Effector memory CD8-positive, alpha-beta T cell (primary cell): ENCODE measurements at places on chromosomes 1 and 21.

DNA sequence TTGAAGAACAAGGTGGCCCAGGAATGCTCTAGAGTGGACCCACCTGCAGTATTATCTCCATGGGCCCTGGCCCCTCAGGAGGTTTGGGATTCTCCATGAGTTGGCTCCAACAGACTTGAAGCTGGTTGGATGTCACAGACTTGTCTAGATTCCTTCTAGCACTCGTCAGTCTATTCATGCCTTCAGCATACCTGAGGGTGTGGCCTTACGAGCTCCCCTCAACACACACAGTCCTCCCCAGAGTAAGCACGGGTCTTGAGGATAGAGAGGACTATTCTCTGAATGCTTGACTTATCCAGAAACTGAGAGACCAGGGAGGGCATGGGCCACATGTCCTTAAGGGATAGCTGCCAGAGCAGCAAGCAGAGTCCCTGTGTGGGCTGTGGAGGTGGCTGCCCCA is 45.9 kb upstream of the COL6A1 start:
- no peak overlapping the region for H3K4me3 ChIP-seq
- H3K4me1 ChIP-seq, result peaks cover 3% of the 10 kb centered on the region
- DNase-seq, result no peak

- no peaks in the 10 kb centered on the region for H3K36me3 ChIP-seq
- H3K27ac ChIP-seq, result no peak overlapping the region
- peaks cover 41% of the 10 kb centered on the region for H3K27me3 ChIP-seq
- H3K4me3 ChIP-seq, result no peak overlapping the region
- H3K4me1 ChIP-seq, result no peaks in the 10 kb centered on the region
Observed at GRCh38 chr1:228039986-228040385, 33.2 kb downstream of the WNT3A start.

DNA sequence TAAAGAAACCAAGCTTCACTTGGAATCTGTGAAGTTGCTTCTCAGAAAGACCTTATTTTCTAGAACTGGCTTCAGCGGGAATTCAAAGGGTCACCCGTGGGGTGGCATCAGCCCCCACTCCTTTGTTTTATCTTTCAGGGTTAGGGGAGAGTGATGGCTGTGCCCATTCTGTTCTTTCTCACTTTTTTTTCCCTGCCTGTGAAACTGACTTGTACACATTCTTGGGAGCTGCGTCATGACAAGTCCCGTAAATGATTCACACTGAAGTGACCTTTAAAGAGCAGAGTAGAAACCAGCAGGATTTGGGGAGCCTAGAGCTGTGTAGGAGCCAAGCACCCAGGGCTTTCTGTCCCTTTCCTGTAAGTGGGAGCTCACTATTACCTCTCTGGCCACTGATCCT is 43.8 kb downstream of the SLC44A3 start:
- DNase-seq, result no peak
- H3K4me1 ChIP-seq, result no peaks in the 10 kb centered on the region
- H3K4me3 ChIP-seq, result no peak overlapping the region
- no peak overlapping the region for H3K27ac ChIP-seq
- peaks cover 3% of the 10 kb centered on the region for H3K36me3 ChIP-seq
- peaks cover 5% of the 10 kb centered on the region for H3K27me3 ChIP-seq

DNA sequence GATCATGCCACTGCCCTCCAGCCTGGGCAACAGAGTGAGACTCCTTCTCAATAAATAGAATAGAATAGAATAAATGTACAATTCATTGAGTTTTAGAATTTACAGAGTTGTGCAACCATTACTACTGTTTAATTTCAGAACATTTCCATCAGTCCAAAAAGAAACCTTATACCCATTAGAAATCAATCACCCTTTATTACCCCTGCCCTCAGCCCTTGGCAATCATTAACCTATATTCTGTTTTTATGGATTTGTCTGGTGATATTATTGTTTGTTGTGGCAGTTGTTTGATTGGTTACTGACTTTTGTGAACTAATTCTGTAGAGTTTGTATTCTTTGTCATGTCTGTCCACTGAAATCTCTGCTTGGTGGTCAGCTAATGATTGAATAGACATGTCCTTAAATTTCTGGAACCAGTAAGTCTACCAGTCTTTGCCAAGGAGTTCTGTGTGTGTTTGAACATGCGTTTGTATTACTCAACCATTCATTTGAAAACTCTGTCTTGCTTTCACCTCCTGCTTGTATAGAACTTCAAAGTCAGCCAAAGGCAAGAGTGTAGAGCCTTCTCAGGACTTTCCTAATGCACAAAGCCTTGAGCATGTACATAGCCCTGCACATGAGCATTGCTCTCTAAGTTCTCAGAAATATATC is 208.8 kb downstream of the GPR52 start:
- H3K27me3 ChIP-seq, result no peaks in the 10 kb centered on the region
- no peaks in the 10 kb centered on the region for H3K36me3 ChIP-seq
- no peak overlapping the region for H3K27ac ChIP-seq
- no peak for DNase-seq
- H3K4me1 ChIP-seq, result peaks cover 30% of the 10 kb centered on the region
